GM23338 (cell line): ENCODE measurements at places on chromosomes 4 and X.

- no peak for DNase-seq
These were observed 12.1 kb downstream of the TBL1X start for GRCh38 chrX:9476810-9477575.

DNA sequence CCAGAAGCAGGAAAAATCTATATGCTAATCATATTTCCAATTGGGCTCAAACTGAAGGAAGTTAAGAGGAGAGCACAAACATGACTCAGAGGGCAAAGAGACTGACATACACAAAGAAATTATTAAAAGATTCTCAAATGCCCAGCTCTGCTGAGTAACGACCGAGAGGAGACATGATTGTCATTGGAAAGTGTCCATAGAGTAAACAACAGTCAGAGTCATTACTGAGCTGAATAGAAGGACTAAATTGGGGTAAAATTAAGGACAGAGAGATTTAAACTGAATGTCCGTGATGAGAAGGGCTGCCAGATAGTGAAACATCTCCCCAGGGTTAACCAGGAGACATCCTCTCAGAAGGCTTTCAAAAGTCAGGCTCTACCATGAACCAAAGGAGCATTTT, 111.2 kb upstream of the GALNT7 start:
- DNase-seq: no peak

DNA sequence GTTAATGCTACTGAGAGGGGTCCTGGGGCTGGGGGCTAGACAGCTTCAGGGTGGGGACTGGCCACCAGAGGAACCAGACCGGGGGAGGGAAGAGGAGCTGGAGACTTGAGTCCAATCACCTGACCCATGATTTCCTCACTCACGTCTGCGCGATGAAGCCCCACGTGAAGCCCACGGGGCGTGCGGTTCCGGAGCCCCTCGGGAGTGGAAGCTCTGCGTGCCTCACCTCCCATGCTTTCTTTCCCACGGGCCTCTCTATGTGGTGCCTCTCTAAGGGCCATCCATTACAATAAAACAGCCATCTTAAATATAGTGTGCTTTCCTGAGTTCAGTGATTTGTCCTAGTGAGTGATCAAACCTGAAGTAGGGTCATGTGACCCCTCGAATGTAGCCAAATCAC, 119.9 kb downstream of the ENPP6 start:
- DNase-seq: no peak

DNA sequence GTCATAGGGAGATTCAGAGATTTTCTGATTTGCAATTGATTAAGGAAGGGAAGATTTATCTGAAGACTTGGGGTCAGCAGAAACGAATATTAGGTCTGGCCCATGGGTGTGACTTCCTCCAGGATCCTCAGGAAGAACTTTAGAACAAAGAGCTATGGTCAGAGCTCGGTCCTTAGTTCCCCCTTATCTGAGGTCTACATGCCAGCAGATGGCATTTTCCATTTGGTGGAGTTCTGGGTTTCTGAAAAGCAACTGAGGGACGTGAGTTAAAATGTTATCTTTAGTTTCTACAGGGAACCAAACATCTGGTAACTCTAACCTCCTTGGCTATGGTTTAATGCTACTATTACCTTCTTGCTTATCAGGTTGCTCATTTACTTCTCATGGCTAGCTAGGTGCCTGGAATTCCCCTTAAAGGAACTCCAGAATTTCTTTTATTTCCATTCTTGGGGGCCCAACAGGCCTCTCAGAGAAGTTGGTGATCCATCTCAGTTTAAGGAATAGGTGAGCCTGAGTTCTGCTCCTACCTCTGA, 40.7 kb downstream of the KLF3 start:
- DNase-seq: no peak

DNA sequence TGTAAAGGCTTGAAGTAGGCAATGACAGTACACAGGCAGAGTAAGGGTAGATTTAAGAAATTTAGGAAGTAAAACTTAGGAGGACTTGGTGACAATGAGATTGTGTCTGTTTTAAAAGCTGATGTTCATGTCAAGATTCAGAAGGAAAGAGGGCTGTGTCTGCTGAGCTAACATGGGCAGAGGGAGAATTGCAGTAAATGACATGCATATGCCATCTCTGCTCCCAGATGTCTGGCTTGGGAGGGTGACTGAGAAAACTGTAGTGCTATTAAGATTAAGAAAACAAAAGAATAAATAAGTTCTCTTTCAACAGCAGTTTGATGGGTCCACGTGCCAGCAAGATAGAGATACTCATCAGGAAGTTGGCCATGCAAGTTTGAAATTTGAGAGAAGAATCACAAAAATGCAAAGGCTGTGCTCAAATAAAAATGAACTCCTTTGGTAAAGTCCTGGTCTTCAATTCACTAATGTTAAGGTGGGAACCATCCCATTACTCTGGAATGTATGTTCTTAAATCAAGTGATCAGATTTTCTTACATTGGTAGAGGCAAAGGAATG, 7.2 kb downstream of the NFXL1 start:
- DNase-seq: no peak

DNA sequence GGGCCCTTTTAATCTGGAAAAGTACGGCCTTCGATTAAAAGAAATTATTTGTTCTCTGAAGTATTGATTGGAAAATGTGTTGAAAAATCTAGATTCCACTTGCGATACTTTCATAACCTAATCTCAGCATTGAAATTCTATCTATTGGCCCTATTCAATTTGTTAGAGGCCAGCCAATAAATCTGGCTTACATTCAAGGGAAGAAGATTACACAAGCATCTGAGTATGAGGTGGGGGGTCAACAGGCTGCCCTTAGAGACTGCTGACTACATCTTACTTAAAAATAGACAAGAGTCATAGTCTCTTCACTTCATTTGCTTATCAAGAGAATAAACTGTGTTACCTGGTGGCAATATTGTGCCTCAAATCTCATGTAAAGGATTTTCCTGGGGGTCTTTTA, 248.0 kb upstream of the KCNIP4 start:
- no peak for DNase-seq

DNA sequence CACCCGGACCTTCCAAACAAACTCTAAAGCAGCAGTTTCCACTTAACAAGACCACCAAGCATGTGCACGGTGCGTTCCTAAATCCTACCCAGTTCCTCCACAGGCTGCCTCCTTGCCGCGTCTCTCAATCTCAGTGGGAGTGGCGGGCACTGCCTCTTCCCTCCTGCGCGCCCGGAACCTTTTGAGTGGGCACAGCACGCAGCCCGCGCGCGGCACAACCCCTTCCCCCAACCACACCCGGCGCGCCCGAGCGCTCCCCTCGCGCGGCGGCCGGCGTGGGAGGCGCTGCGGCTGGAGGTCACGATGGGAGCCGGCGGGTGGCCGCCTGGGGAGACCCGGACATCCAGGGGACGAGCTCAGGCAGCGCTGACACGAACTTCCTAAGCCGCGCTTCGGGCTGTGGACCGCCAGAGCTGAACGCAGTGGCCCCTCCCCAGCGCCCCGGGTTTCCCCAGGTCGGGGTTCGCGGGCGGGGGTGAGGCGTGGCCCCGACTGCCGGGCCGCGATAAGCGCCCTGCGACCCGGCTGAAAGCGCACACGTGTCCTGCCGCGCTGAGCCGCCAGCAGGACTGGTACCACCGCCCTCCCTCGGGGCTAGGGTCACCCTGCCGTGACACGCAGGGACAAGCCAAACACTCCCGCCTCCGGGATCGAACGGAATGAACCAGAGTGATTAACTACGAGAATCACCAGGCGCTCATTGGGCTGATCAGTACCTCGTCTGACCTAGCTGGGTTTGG, at the start of gene ABCG2:
TSS of gene ABCG2 (minus strand) at position 151 of the 740 bp plus-strand sequence. CDS start 18,644 bp downstream, outside the sequence.
- DNase-seq: peak; percentile 84

GRCh38 chrX:40887476-40887875, 152.1 kb upstream of the MED14 start:
- DNase-seq: no peak

DNA sequence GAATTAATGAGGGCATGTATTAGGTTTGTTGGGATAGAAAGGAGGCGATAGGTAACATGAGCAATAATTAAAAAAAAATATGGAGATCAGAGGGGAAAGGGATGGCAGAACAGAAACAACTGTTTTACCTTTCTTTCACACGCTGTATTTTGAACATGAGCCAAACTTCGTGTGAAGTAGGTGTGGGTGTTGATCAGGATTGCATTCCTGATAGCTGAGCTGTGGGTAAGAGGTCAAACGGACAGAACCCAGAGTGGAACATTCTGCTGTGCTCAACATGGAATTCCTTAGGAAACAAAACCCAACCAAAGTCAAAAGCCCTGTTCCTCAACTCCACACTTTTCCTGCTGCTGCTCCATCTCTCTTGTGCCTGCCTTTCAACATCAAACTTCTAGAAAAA, 162.5 kb upstream of the CASK start:
- no peak for DNase-seq

DNA sequence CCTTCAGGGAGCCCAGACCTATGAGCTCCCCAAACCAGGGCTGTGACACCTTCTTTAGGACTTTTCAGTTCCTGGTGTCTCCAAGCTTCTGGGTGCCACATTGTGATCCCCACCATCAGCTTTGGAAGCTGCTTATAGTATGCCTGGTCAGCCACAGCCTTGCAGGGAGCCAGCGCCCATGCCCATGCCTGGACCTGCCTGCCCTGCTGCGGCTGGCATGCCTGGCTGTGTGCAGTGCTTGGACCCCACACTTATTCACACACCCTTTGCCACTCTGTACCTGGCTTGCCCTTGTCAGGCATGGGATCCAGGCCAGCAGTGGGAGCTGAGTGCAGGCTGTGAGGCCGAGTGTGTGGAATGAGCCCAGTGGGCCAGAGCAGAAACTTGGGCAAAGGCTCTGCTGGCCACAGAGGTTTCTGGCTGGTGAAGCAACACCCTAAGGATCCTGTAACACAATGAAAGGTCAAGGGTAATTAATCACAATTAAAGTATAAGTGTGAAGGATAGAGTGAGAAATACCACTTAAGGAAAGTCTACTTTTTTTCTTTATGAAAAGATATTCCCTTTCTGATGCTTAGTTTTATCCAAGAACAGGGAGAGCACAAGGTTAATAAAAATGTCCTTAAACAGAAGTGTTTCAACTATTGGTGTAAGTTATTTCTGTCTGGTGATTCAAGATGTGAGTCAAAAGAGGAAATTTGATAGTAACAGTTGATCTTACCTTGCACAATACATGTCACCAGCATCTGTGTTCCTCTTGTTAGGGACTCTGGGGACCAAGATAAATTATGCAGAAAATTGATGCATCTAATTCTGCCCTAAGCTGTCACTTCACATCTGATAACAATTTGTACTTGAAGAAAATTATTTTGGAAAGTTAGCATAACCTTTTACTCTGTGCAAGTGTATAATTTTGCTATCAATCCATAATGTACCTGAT, 161.8 kb downstream of the FAM47A start:
- DNase-seq: no peak

GRCh38 chr4:174134361-174134760, 149.1 kb downstream of the FBXO8 start:
- DNase-seq: no peak

DNA sequence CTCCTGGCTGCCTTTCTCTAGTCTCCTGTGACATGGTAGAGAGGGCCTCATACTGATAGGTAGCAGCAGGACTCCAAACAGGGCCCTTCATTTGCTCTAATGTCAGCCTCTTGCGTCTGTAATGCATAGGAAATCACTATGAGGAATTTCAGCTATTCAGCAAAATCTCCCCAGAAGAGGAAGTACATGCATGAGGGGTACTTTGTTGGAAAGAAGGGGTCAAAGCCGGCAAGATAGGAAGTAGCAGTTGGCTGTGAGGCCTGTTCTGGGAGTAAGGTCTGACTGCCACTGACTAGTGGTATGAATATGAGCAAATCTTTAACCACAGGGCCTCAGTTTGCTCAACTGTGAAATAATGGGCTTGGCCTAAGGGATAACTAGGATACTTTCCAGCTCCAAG, 283.2 kb downstream of the ARHGAP10 start:
- DNase-seq: peak; percentile 32

- DNase-seq: no peak
These were observed 781.0 kb upstream of the HTR2C start for GRCh38 chrX:113802837-113803236.

- peak; percentile 71 for DNase-seq
These were observed 9.6 kb downstream of the BMP3 start for GRCh38 chr4:81040012-81040659.

DNA sequence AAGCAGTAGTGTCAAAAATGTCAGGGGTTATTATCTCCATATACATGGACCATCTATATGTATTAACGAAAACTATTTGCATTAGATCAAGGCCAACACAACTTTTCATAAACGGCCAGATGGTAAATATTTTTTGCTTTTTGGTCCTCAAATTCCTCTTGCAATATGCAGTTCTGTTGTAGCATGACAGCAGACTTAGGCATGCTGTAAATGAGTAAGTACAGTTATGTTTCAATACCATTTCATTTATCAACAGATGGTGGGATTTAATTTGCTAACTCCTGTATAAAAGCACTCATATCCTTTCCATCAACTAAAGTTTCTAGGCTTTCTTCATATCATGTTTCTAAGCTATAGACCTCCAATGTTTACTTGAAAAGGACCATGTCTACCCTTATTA, 208.1 kb downstream of the ANKRD50 start:
- no peak for DNase-seq
